Jurkat, Clone E6-1 (cell line): ENCODE measurements at places on chromosomes 2 and 18.
A peak's percentile ranks its signal among the peaks of the same experiment; 100 is the strongest.

DNA sequence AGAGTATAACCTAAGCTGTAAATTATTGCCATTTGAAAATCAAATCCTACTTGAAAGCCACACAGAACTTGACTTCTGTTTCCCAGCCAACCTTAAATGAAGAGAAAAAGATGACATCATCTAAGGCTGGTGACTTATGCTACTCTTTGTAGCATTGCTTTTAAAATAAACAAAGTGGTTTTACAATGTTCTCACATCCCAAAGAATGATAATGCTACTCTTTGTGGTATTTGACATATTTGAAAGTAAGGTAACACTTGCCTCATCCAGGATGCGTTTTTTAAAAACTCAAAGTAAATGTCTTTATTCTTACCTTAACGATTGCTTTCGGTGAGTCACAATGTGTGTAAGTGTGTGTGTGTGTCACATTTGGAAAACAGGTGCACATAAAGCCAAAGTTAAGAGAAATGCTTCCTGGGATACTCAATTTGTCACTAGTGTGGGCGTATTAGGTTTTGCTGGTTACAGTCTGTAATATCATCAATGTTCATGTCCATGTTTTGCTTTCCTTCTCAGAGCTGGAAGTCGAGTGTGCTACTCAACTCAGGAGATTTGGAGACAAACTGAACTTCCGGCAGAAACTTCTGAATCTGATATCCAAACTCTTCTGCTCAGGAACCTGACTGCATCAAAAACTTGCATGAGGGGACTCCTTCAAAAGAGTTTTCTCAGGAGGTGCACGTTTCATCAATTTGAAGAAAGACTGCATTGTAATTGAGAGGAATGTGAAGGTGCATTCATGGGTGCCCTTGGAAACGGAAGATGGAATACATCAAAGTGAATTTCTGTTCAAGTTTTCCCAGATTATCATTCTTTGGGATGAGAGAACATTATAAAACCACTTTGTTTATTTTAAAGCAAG, 2.6 kb downstream of the PMAIP1 start:
- DNase-seq, result no peak

DNA sequence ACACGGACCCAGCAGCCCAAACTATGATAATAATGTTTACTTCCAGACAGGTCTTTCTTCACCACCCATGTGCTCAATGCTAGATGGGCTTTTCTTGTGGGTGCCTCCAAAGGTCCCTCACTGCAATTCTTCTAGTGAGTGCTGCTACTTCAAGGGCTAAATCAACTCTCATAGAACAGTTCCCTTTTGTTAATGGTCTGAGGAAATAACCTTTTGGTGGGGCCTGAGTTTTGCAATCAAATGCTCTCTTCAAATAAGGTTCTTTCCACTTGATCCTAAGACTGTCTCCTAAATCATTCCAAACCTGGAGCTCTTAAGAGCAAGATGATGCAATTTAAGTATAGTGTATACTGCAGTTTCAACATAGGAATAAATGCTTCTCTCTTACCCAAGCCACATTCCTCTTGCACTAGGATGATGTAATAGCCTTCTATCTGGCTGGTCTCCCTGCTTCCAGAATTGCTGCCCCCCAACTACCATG, 6.0 kb downstream of the NEMP2 start:
- DNase-seq, result no peak

DNA sequence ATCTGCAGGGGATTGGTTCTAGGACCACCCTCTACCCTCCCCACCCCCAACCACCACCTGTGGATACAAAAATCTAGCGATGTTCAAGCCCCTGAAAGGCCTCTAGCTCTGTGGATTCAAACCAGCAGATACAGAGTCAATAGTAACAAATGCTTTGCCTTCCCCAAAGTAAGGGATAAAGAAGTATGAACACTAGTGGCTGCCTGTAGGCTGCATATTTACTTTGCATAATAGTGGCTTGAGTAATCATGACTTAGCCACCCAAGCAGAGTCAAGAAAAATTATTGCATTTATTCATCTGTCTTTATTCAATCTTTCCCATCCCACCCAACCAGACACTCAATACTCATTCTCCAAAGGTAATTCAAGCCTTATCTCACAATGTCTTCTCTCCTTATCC, 43.8 kb downstream of the SOCS6 start:
- no peak for DNase-seq

DNA sequence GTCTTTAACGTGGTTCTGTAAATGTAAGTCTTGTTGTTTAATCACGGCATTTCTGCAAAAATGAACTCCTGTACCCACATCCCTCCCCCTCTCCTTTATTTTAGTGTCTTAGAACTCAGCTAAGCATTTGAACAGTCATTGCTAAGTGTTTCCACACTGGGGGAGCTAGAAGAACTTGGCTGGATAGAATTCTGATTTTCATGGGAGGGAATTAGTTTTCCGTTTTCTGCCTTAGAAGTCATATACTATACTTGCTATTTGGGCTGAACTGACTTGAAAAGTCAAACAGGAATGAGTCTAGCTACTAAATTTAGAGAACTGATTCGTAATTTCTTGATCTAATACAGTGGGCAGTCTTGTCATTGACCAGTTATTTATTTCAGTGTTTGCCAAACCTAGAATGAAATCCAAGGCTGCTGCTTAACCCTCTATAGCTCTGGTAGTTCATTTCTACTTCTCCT, 61.1 kb downstream of the FMNL2 start:
- DNase-seq, result no peak

GRCh38 chr2:99398303-99398702, 61.1 kb downstream of the EIF5B start:
- DNase-seq, result no peak

- no peak for DNase-seq
Observed at GRCh38 chr2:1591978-1592907, 152.1 kb downstream of the PXDN start.

- DNase-seq, result peak; percentile 31
Observed at GRCh38 chr18:58213440-58213839, 169.4 kb downstream of the NEDD4L start.

DNA sequence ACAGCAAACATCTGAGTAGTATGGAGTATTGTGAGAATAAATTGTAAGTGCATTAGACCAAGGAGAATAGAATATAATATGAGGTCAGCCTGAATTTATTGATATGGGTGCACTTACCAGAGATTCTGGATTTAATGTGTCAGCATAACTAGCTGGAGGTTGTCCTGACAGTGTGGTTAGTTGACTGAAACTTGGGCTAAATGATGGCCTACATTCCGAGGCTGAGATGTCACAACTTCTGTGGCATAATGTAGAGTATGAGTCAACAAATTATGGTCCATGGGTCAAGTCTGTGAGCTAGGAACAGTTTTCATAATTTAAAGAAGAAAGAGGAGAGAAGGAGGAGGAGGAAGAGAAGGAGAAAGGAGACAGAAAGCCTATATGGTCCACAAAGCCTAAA, 127.6 kb downstream of the QPCT start:
- no peak for DNase-seq

DNA sequence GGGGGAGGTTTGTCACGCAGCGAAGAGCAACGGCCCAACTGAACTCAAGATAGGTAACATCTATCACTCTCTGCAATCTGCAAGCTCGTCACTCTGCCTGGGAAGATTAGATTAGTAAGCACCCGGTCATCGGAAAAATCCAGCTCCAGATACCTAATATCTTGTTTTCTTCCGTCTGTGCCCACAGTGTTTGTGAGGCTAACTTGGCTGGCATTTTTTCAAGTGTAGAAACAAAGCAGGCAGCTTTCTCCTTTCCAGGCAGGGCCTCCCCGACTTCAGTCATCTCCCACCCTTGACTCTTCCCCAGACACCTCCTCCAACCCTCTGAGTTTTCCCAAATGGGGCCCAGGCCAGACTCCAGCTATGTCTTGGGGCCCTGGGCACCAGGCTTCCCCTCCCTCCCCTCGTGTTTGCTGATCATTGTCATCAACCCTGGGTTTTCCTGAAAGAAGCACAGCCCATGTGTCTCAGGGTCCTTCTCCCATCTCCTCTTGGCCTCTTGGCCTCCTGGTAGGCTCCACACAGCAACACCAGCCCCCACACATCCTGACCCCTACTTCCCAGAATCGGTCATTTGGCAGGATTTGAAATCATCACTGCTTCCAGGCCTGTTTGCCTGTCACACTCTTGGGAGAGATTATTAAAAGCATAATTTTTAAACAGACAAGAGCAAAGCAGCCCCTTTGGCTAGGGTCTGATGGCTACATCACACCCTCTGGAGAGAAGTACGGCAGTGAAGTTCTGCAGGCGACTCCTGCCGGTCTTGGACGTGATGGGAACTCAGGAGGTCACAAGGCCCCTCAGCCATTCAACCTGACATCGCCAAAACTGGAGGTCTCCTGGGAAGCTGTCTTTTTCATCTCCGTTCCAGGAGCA, 144.9 kb upstream of the ID2 start:
- DNase-seq, result no peak

- DNase-seq, result no peak
Observed at GRCh38 chr2:5946225-5947115, 254.3 kb downstream of the SOX11 start.

DNA sequence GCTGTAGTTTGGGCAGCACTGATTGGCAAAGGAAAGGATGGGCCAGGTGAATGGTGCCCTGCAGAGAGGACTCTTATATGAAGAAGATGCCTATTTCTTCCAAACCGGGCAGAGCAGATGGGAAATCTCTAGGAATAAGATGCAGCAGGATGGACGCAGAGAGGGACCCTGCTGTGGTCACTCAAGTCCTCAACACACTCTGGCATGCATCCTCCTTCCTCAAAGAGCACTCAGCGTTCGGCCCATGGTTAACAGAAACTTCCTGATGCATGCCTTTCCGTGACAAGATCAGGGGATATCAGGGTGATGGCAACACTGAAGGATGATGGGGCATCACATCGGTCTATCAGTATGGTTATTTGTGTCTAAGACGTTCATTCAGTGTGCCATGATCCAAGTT, 232.7 kb downstream of the TTC32 start:
- DNase-seq, result no peak

DNA sequence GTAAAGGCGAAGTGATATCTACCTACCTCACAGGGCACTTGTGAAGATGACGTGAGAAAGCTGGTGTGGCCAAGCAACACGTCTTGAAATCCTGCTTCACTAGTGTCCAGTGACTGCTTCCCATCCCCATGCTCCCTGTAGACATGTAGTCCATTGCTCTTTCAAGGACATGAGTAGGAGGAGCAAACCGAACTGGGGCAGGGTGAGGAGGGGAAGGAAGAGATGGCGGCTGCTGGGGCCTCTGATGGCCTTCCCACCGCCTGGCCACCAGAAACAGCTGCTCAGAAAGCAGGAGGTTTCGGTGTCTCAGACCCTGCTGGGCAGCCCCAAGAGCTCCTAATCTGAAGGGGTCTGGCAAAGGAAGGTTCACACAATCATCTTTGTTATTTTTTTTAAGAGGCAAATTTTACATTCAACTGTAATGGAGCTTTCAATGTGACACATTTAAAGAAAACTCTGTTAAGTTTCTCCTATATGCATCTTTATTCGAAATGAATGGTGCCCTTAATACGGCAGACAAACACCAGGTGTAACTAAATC, 14.7 kb downstream of the CPLX4 start:
- no peak for DNase-seq

DNA sequence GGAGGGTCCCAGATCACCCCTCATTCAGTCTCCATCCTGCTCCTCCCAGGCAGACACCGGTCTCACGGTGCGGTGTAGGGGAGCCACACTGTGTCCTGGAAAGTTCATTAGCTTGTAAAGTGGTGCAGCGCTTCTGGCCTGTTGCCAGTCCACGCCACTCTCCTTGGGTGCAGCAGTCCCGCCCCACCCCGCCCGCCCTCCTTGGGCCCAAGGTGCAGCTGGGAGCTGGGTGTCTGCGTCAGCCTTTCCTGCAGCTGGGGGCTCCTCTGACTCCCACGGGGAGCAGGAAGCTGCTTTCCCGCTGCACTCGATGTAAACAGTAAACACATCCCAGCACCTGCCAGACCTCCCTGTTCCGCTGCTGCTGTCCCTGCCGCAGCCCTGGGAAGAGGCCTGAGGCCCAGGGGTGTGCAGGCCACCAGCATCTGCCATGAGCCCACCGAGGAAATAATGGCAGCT, 53.8 kb upstream of the ASB18 start:
- no peak for DNase-seq

- DNase-seq, result no peak
Observed at GRCh38 chr2:147294825-147295392, 549.9 kb upstream of the ACVR2A start.

- no peak for DNase-seq
Observed at GRCh38 chr2:129240061-129240460, 739.4 kb upstream of the RAB6C start.

DNA sequence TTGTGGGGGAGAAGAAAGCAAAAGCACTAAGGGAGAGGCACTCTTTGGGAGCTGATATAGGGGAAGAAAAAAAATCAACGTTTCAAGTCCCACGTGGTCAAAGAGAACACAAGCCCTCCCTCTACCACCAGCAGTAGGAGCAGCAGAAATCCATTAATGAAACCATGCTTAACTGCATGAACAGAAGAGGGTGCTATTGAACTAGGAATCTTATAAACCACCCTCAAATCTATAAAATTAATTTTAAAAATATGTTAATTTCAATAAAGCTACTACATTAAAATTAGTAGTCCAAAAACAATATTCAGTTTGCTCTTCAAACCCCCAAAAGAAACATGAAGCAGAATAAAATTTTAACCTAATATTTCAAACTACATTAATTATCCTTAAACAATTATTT, 147.8 kb downstream of the TMEM18 start:
- DNase-seq, result peak; percentile 87

- no peak for DNase-seq
Observed at GRCh38 chr2:58720033-58720769, 479.1 kb upstream of the FANCL start.

GRCh38 chr18:31920277-31920676, 22.7 kb downstream of the TRAPPC8 start:
- no peak for DNase-seq

DNA sequence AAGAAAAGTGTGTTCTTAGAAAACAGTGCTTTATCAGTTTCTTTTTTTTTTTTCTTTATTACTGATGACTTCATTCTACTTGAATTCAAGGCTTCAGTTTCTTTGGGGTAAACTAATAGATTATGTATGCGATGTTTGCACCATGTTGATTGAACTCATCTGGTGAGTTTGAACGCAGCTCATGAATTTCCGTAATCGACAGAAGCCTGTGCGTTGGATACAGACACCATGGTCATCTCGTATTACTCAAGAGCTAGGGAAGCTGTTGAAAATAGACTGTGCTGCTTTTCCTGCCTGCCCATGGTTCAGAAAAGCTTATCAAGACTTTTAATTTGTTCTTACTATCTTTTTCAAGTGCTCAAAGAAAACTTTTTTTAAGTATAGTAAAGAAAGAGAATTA, 185.5 kb upstream of the NRP2 start:
- no peak for DNase-seq

GRCh38 chr18:64713284-64713683, 564.4 kb upstream of the LINC00305 start:
- DNase-seq, result no peak

- no peak for DNase-seq
Observed at GRCh38 chr18:32968248-32968647, 195.4 kb upstream of the KLHL14 start.

- no peak for DNase-seq
Observed at GRCh38 chr2:26491563-26492167, 13.7 kb upstream of the OTOF start.

DNA sequence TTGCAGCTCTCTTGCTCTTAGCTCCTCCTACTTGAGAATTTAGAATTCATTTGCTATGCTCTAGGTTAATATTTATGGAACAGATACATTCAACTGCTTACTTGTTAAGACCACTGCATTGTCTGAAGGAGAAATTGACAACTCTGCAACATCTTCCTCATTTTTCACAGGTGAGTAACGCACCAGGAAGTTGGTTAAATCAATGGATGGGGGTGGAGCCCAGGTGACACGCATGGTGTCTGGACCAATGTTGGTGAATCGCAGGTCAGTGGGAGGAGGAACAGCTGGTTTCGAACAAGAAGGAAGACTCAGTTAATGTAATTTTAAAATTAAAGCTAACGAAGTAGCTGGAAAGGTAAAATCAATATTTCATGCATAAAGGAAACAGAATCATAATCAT, 44.3 kb downstream of the FN1 start:
- DNase-seq, result no peak
